Stimulated activated CD8-positive, alpha-beta memory T cell treated with anti-CD3 and anti-CD28 coated beads, Interleukin-15, amount 100 ng/mL, for 1 hour (primary cell): ENCODE measurements at places on chromosomes 6 and 20.

DNA sequence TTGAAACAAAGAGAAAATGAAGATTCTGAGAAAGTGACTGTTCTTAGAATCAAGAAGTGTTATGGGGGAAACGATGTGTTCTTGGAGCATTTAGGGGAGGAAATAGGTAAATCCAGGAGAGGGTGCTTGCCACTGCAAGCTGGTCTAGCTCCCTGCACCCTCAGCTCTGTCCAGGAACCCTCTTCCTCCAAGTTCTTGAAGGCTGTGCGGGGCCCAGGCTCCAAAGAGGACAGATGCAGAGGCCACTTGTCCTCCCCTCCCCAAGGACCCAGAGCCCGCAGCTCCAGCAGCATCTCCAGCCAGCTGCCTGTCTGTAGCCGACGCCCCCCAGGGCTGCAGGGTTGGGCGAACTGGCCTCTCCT is 87.9 kb downstream of the CDC5L start:
- DNase-seq, result no peak

- no peak for DNase-seq
Observed at GRCh38 chr6:37242429-37243052, 15.0 kb upstream of the TBC1D22B start.

GRCh38 chr6:105935416-105935815 is 150.7 kb upstream of the PRDM1 start:
- no peak for DNase-seq

- DNase-seq, result no peak
Observed at GRCh38 chr6:33926451-33926850, 122.6 kb upstream of the MLN start.

DNA sequence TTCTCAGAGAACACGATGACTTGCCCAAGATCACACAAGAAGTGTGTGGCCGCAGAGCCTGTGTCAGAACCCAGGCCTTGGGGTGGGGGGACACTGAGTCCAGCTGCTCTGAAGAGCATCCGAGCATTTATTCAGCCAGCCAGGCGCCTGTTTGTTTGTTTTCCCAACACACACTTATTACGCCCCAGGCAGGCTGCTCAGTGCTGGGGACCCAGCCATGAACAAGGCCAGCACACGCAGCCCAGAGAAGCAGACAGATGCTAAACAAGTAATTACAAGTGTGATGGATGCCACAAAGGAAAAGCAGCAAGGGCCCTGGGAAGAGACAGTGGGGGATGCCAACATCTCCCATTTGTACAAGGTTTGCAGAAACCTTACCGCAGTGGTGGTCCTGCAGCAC is 19.4 kb upstream of the SIRPA start:
- no peak for DNase-seq
